ENCODE measurements at places on chromosomes 12 and 14. TPM values are rescaled to one million over a fixed set of nuclear protein-coding genes. Genes with fewer than 3 reads are reported as not detected.

DNA sequence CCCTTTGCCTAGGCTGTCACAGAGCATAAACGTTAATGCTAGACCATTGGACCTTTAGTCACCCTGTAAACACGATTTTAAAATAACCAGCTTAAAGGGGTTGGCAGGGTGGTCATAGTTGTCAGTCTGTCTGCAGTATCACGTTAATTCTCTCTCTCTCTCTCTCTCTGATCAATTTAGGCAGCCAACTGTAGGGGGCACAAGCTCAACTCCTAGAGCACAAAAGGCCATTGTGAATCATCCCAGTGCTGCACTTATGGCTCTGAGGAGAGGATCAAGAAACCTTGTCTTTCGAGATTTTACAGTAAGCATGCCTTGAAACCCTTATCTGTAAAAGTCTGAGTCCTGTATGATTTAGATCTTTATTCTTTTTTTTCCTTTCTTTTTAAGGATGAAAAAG is 97.1 kb downstream of the SCAF11 start:
- DNase-seq, result no peak

DNA sequence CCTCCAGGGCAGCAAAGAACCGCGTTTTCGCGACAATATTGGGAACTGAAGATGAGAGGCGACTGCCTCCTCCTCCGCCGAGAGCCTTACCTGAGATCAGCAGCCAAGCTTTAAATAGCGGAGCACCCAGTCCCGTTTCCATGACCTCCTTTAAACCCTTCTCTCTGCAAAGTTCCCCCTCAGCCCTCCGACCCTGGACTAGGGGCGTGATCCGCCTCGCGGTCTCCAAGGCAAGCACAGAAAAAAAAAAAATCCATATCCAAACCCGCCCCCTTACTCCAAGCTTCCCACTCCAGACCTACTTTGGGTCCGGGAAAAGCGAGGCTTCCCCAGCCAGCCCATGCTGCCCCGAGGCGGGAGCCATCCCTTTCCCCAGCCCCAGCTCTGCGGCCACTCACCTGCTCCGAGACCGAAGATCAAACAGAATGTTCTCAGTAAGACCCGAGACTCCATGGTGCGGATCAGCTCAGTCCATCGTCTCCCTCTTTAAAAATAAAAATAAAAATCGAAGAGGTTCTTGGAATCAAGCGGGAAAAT is 630 bp downstream of the NELL2 start:
- no peak for DNase-seq

- peak; percentile 86 for DNase-seq
Measured at GRCh38 chr14:90454041-90455000, 57.5 kb downstream of the CALM1 start.

GRCh38 chr12:124523071-124523470 is 44.3 kb downstream of the NCOR2 start:
- DNase-seq, result no peak

- DNase-seq, result no peak
Measured at GRCh38 chr12:58443981-58444371, 476.3 kb downstream of the LRIG3 start.

The EFS gene
- 2.2 TPM for polyA plus RNA-seq

Data from heart left ventricle (tissue), 16 donors.